ENCODE measurements at places on chromosomes 4 and X.

GRCh38 chr4:150986085-150986484, 29.0 kb downstream of the LRBA start:
- no peak for DNase-seq

- no peak for DNase-seq
Measured at GRCh38 chr4:150106886-150107285, 28.6 kb downstream of the DCLK2 start.

DNA sequence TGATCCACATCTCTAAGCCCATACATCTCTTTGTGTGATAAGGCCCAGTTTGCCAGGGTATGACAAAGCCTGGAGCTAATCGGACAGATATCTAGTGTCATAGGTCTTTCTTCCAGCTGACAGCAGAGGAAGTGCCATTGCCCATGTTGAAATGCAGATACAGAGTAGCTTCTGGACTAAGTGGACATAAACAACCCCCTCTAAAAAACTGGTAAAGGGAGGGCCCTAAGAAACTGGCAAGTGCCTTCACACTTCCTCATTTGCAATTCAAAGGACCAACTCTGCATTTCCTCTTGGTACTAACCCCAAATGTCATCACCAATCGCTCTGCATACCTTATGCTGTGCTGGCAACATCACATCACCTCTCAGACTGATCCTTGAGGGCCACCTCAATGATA, 20.8 kb downstream of the ARHGEF6 start:
- DNase-seq, result no peak

- DNase-seq, result peak; percentile 95
Measured at GRCh38 chr4:110484767-110485166, 8.8 kb downstream of the ENPEP start.

DNA sequence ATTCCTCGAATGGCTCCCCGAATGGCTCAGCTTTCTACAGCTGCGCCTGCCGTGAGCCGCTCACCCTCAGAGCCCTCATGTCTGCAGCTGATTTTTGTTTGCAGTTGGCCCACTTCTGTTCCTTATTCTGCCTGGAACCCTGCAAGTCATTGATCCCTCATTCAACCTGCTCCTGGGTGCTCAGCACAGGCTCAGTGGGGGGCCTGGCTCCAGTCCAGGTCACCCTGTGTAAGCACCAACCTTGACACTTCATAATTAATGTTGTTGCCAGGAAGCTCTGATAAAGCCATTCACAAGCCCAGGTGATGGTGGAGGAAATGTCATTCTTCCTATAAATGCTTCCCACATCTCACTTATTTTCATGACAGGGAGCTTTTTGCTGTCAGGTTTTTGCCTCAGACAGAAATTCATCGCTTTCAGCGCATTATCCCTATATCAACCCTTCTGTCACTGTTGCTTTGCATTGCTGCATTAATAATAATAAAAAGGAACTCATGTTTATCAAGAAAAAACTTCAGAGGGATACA, 85.7 kb downstream of the F11 start:
- no peak for DNase-seq

DNA sequence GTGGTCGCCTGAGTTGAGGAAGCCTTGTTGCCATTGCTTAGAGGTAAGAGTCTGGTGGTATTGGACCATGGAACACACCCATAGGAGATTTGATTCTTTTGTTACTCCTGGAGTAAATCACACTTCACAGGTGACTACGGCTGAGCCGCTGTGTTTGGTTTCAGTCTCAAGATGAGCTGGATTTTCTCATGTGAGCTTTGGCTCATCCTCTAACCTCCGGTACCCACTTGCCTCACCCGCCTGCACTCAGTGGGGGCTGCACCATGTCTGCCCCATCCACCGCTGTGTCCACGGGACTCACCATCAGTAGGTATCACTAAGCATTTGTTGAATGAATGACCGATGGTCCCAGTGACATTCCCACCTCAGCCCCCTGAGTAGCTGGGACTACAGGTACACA, 52.7 kb downstream of the HTT-AS start:
- no peak for DNase-seq

- peak; percentile 61 for DNase-seq
Measured at GRCh38 chr4:89438102-89438831, 130.7 kb upstream of the GPRIN3 start.

GRCh38 chrX:138756234-138756633, 44.7 kb upstream of the FGF13 start:
- DNase-seq, result peak; percentile 59

DNA sequence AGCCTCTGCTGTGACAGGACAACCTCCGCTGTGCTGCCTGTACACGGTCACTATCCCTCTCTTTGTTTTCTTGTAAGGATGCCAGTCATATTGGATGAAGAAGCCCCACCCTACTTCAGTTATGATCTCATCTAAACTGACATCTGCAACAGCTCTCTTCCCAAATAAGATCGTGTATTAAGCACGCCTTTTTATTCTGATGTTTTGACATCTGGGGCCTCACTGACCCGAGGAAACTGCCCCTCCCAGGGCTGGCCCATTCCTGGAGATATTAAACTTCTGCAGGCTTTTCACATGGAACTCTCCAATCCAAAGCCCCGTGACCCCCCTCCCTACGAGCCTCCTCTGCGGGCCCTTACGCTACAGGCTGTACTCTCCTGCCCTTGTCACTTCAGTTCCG, 232.0 kb downstream of the ARHGAP10 start:
- no peak for DNase-seq

GRCh38 chr4:61254406-61254805, 54.3 kb downstream of the ADGRL3 start:
- no peak for DNase-seq

GRCh38 chrX:13654116-13654515, 1.2 kb downstream of the TCEANC start:
- no peak for DNase-seq

GRCh38 chr4:12411072-12411471, 982.4 kb upstream of the HS3ST1 start:
- peak; percentile 53 for DNase-seq

GRCh38 chr4:26330186-26330787, 9.5 kb downstream of the RBPJ start:
- DNase-seq, result peak; percentile 74
